ENCODE measurements at places on chromosomes 12 and 14.
A peak's percentile ranks its signal among the peaks of the same experiment; 100 is the strongest.

GRCh38 chr14:79598339-79598738, 613.0 kb downstream of the DIO2 start:
- DNase-seq, result no peak

GRCh38 chr14:105414456-105415371, 4.9 kb upstream of the MTA1 start:
- DNase-seq, result no peak

GRCh38 chr12:78584695-78585094, 279.9 kb upstream of the SYT1 start:
- no peak for DNase-seq

GRCh38 chr14:56025191-56025590, 93.0 kb upstream of the PELI2 start:
- DNase-seq, result no peak

DNA sequence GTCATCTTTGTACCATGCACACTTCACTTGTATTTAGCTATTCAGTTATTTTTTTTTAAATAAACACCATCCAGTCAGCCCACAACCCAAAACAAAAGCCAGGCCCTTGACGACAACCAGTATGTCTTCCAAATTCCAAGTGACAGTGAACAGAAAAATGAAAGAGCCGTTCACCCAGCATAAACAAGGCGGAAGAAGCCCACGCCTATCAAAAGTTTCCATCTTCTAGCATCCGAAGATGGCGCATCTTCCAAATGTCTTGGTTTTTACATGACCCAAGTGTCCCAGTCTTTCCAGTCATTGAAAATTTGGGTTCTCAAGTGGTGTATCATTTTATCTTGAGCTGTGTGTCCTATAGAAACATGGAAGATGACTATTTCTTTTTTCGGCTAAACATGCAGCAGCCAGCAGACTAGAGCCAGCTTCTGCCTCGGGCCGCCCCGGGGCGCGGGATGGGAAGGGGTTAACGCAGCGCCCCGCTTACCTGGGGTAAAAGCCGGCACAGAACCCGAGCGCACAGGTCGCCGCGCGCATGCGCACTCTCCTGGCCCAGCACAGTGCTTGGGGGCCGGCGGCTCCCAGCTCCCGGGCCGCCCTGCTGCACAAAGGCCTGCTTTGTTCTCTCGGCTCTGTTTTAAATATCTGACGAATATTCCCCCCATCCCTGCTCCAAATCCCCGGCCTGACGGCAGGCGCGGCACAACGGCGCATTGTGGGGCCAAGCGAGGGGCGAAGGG, 164.8 kb downstream of the ZFP36L1 start:
- DNase-seq, result peak; percentile 44

DNA sequence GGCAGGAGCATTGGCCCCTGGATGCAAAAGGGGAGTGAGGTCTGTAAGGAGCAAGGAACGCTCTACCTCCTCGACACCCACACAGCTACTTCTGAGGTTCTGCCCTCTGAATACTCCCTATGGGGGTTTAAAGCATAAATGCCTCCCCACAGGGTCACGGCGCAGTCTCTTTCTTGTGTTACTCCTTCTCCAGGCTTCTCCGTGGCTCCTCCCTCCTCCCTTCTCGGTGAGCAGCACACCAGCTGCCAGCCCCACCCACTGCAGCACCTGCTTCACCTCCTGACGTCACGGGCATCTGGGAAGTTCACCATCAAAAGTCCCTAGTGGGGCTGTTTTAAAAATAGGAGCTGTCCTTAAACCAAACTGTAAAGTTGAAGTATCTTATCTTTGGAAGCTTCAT, 67.3 kb downstream of the SPTB start:
- no peak for DNase-seq

GRCh38 chr14:69423279-69423678, 24.8 kb downstream of the SLC39A9 start:
- no peak for DNase-seq

DNA sequence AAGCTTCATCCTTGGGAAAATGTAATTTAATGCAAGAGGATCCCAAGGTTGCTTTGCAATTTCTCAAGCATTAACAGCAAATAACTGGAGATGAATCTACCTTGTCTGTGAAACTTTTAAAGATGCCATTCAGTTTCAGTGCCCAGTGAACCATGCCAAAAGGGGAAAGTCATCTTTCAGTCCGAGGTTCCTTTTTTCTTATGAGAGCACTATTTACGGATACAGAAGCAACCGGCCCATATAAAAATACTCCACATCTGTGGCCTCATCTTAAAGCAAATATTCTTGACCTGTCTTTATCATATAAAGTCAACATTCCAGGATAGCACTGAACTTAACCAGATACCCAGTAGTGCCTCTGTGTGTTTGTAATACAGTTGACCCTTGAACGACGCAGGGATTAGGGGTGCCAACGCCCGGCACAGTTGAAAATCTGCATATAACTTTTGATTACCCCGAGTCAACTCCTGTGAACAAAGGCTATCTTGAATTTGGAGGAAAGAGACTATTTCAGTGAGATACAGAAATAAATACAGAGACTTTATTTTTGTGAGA, 209.4 kb downstream of the PCNX1 start:
- DNase-seq, result no peak

GRCh38 chr14:73245480-73246325, 8.4 kb downstream of the PAPLN start:
- no peak for DNase-seq

- DNase-seq, result no peak
These were observed 822.7 kb downstream of the LRFN5 start for GRCh38 chr14:42429401-42429800.

DNA sequence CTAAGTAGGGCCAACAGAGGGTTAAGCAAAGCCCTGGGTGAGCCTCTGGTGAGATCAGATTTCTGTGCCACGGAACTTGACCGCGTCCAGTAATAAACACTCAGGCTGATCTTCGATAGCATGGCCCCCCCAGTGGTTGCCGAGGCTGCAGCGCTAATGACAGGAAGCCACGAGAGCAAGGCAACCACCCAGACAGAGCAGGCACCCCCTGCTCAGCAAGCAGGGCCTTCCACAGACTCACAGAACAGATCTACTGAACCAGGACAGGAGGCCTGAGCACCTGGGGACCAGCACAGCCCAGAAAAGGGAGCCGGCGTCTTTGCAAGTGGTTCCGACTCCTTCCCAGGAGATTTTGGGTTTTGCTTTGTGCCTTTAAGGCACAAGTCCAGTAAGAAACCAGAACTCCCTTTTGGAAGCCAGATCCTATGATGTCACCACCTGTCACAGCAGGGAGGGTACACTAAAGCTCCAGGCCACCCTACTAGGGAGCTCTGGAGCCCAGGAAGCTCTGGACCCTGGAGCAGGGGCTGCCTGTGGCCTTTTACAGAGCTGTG, 42.3 kb downstream of the BCL11B start:
- DNase-seq, result no peak

DNA sequence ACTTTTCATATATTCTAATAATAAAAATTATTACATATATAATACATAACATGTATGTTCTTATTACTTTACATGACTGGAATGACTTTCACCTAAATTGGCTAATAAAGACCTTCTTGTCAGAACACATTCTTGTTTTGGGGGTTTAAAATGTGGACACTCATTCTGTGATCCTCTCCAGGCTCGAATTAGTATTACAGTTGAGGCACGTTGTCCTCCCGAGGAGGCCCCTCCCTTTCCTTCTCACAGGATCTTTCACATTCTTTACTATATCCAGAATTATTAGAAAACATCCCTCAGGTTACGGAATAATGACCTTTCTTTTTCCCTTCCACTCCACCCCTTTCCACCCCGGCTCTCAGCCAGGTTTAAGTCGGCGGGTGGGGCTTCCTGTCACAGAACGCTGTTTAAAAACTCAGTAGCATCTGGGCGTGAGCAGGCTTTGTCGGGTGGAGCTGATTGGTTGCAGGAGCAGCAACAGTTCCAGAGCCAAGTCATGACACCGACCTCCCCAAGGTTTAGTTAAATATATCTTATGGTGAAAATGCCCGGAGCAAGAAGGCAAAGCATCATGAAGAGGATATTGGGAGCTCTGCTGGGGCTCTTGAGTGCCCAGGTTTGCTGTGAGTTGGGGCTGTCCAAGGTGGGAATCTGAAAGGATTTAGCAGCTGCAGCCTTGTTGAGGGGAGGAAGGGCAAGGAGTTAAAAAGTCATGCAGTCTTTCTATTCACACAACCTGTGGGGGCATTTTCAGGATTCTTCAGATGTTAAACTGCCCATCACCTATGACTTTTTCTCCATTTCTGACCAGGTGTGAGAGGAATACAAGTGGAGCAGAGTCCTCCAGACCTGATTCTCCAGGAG, 396.7 kb upstream of the OR4E1 start:
- DNase-seq, result no peak

GRCh38 chr14:95065411-95065810, 91.9 kb downstream of the DICER1 start:
- DNase-seq, result no peak

DNA sequence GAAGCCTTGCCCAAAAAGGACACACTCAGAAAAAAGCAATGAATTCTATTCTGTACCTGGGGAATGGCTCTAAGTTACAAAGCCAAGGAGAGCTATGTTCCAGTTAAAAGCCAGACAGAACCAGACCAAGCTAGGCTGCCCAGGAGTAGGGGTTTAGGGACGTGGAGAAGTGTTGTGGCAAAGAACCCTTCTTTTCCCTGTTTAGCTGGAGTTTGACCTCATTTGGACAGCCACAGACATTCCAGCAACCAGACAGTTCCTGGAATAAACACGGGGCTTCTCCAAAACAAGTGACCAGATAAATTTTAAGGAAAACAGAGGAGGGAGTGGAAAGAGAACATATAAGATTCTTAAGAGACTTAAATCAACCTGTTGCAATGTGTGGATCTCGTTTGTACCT, 62.3 kb downstream of the GCH1 start:
- no peak for DNase-seq

- DNase-seq, result no peak
These were observed 23.8 kb downstream of the SLC6A13 start for GRCh38 chr12:238736-239398.

DNA sequence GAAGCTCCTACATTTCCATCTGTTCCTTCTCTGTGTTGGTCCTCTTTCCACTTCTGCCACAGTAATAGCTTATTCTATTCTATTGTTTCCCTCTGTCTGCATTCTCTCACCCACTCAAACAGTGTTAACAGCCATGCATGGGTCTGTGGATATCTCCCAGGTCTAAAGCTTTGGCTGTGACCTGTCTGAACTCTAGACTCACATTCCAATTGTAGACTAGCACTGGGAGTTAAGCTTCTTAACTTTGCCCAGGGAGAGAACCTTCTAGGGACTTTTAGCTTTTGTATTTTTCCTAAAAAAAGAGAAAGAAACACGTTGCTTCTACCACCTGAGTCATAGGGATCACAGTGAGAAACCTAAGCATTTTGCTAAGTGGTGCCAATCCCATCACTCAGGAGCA, 36.7 kb downstream of the PTPRR start:
- no peak for DNase-seq

DNA sequence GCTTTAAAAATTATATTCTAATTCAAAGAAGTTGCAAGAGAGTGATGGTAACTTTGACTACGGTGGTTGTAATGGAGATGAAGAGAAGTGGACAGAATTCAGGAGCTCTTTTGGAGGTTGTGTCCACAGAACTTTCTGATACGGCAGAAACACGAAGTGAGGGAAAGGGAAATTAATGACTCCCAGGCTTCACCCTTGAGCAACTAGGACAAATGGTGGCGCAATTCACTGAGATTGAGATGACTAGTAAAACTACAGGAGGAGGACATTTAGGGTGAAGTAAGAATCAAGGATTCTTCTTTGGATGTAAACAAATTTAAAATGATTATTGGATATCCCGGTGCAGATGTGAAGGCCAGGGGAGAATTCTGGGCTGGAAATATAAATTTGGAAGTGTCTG, 212.6 kb downstream of the PTPRO start:
- DNase-seq, result no peak

GRCh38 chr14:74407801-74408154, 18.2 kb downstream of the SYNDIG1L start:
- no peak for DNase-seq

GRCh38 chr14:55926007-55926406, 192.2 kb upstream of the PELI2 start:
- DNase-seq, result no peak

DNA sequence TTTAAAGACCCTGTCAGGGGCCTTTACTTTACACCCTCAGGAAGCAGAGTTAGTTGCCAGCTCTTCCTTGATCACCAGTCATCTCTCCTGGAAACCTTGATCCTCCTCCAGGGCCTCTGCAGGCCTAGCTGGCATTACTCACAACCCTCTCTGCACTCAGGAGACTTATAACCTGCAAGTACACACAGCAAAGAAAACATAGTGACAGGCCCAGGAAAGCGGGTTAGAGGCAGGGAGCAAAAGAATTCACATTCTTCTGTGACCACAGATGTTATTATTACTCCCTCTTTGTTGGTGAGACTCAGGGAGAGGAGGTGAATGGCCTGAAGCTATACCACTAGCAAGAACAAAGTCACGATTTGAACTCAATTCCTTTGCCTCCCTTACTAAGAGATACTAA, 87.4 kb downstream of the OR11H12 start:
- no peak for DNase-seq

DNA sequence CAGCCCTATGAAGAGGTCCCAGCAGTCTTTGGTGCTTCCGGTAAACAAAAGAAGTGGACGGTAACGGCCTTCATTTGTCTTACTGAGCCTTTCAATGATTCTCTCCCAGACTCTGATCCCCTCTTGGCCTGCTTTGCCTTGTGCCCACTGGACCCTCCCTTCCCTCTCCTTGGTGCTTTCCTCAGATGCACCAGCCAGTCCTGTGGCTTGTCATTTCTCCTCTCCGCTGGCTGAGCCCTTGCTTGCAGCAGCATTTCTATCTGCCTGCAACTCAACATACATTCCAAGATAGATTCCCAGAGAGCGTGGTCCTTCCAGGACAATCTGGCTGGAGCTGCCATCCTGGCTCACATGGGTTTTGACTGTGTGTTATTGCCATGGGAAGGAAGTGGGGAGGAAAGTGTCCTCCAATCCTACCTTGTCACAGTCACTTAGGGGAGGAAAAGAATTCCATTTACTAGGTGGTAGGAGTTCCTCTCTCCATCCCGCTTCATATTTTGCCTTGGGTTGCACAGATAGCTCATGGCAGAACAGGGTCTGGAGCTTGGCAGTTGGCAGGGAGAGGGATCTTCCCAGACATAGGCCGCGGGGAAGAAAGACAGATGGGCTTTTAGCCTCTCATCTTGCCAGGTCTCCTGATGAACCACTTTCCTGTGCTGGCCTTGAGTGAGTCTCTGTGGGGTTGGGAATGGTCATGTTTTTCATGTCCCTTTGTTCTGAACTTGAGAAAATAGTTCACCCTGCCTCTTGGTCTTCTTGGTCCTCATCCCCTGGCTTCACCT, 92.8 kb upstream of the KCNA1 start:
- no peak for DNase-seq

- DNase-seq, result no peak
These were observed 255.6 kb downstream of the NRXN3 start for GRCh38 chr14:78425782-78426181.

- no peak for DNase-seq
These were observed 155.9 kb upstream of the PRMT8 start for GRCh38 chr12:3335078-3335487.

- DNase-seq, result no peak
These were observed 1.7 kb downstream of the OTUB2 start for GRCh38 chr14:94027566-94028449.
